Muscle of arm (tissue), 14 donors: ENCODE measurements at places on chromosomes 2 and 18.

DNA sequence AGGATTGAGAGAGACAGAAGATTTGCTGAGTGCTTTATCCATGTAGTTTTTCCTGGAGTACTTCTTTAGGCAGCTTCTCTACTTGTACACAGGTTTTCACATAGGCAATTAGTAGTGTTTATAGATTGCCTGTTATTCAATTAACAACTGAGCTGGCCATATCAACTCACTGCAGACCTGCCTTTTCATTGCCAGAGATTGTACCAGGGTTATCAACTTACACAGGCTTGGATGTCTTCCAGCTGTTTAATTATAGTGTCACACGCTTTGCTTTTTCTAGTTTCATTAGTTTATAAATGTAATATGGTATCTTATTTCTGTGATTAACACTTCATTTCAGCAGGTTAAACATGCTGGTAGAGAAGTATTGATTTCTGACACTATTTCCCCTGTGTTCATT is 125.9 kb downstream of the GPD2 start:
- no peak for DNase-seq

DNA sequence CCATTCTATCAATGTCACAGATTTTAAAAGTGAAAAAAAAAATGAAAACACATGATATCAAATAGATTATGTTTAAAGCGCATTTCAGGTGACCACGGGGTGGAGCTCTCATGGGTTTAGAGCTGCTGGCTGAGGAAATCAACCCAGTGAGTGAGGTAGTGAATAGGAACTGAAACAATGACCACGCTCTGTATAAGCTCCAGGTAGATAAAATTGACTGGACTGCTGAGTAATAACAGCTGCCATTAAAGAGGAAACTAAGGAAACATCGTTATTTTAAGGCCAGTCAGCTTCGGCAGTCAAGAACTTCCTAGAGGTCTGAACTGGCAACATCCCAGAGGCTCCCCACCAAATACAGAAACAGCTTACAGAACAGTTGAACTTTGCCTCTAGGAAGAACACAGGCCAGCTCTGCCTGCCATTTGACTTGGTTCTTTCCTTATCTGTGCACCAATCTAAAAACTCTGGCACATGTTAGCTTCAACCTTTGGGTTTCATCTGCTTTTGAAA is 185.9 kb downstream of the PDE1A start:
- DNase-seq = no peak

GRCh38 chr2:45332567-45332966 is 278.5 kb downstream of the SRBD1 start:
- DNase-seq = no peak

DNA sequence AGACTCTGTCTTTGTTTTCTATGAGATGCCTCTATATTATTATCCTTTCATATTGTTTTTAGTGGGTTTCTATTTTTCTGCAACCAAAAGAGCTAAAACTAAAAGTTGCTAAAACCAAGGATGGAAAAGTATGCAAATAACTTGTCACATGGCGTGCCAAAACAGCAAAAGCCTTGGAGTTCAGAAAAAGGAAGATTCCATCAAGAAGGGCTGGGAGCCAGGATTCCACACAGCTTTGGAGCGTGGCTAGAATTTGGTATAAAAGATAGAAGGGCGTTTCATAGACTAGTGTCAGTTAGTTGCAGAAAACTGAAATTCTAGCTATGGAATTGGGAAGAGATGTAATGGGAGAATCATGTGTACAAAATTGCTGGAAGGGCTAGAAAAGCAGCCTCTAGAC is 4.1 kb downstream of the SCYGR1 start:
- DNase-seq = no peak

- no peak for DNase-seq
Observed at GRCh38 chr2:203446071-203446481, 89.0 kb downstream of the RAPH1 start.

- DNase-seq = no peak
Observed at GRCh38 chr2:10984418-10985135, 72.8 kb downstream of the KCNF1 start.

GRCh38 chr2:54704688-54705605 is 18.5 kb upstream of the EML6 start:
- DNase-seq = peak; percentile 72

GRCh38 chr2:33085646-33086045 is 138.9 kb downstream of the LTBP1 start:
- no peak for DNase-seq

DNA sequence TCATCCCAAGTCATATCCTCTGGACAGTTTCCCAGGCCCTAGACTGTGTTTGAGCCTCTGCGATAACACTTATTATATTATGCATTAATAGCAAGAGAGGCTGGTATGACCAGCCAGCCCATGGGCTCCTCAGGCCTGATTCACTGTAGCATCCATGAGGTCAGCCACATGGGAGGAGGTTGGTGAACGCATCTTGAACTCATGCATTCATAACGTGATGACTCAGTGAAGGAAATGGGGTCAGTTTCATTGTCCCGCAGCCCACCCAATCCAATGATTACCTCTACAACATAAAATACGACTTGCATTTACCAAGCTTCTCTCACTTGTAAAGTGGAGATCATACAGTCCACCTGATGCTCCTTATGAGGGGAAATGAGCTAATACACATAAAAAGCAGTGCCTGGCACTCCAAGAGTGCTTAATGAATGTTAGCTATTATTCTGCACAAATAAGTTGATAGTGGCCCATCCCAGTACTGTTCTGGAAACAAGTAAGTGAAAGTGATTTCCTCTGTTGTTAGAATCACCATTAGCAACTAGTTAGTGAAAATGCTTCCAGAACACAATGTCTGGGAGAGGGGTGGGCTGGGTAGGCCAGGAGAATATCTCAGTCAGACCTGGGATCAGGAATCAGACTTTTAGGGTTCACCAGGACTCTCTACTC is 46.1 kb upstream of the CELF4 start:
- no peak for DNase-seq

GRCh38 chr18:76874642-76875389 is 52.5 kb downstream of the ZNF236 start:
- no peak for DNase-seq

DNA sequence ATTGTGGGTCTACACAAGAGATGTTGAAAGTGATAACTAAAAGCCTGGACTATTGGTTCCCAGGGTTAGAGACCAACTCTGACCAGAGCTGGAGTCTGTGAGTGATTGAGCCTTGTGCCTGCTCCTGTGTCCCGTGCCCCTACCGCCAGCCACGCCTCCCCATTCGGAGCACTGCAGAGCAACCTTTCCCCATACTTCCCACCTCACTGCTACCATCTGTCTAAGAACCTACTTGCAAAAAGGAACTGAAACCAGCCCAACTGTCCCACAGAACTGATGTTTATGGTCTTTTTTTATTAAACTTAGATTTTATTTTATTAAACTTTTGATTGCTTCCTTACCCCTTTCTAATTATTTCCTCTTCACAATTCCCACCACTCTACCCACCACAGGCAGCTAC is 300.3 kb upstream of the MGAT5 start:
- DNase-seq = no peak

DNA sequence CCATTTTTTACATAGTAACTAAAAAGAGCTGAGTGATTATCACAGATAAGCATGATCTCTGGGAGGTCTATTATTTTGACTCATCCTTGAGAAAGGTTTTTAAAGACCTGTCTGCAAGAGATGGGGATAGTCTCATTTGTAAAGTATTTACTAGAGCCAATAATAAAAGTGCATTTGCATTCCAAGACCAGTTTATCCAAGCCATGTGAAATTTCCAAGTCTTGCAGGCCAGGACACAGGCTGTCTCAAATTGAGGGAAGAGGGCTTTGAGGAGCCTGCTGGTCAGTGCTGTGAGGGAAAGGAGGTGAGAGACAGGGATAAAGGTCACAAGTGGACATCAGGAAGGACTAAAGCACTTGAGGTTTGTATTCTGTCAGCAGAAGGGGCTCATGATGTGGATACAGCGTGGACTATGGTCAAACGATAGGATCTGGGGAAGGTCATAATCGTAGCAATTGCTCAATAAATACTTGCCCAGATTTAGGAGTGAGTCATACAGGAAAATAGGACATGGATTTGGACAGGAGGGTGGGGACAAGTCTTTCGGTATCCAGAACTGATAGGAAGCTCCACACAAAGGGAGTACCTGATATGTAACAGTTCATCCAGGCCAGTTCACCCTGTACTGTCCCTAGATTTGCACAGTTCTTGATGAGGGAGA is 6.6 kb upstream of the CDH2 start:
- no peak for DNase-seq

GRCh38 chr18:23664674-23665073 is 2.0 kb upstream of the ANKRD29 start:
- no peak for DNase-seq

DNA sequence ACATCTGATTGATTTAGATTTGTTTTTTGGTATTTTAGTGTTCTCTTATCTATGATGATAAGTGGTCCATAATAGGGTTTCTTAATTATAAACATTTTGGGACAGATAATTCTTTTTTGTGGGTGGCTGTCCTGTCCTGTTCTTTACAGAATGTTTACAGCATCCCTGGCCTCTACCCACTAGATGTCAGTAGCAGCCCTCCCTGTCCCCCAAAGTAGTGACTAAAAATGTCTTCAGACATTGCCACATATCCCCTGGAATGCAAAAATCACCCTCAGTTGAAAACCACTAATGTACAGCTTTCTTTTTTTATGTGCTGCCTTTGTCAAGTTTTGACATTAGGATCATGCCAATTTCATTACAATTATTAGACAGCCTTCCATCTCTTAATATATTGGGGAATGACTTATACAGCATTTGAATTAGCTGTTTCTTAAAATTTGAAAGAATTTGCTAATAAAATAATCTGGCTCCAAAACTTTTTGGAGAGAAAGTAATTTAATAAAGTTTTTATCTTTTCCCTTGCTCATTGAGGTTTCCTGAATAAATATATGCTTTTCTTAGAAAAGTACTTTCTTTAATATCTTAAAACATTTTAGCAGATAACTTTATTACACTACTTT is 19.5 kb downstream of the WIPF1 start:
- no peak for DNase-seq

GRCh38 chr2:177905640-177906039 is 166.9 kb downstream of the PDE11A start:
- DNase-seq = no peak

- DNase-seq = no peak
Observed at GRCh38 chr2:11022591-11023273, 111.0 kb downstream of the KCNF1 start.

GRCh38 chr2:82803307-82803706 is 1655.8 kb downstream of the SUCLG1 start:
- DNase-seq = no peak

DNA sequence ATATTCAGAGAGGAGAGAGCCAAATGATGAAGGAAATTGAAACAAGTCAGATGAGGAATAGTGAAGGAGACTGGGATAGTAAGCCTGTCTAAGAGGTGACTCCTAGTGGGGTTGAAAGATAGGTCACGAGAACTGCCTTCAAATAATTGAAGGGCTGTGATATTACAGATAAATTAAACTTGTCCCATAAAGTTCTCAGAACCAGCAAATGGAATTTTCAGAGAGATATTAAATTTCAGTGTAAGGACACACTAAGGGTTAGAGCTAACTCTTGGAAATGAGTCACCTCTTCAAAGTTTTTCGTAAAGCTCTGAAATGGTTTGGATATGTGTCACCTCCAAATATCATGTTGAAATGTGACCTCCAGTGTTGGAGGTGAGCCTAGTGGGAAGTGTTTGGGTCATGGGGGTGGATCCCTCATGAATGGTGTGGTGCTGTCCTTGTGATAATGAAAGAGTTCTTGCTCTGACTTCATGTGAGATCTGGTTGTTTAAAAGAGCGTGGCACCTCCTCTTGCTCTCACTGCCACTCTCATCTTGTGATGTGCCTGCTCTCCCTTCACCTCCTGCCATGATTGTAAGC is 87.3 kb downstream of the BABAM2 start:
- DNase-seq = no peak

- DNase-seq = no peak
Observed at GRCh38 chr2:196729418-196729817, 70.1 kb downstream of the GTF3C3 start.

DNA sequence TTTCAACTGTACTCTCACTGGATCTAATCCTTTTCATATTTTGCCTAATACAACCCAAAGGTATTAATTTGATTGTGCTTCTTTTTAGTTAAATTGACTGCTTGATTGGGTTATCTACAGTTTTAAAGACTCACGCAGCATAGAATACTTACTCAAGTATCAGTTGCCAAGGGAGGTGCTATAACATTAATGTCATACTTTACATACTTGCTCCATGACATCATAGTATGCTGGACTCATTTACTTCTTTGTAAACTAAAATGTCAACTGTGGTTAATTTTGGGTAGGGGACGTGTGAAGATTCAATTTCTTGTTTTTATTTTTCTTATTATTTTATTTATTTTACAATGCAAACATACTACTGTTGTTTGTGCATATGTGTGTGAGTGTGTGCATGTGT is 716.2 kb upstream of the VRK2 start:
- no peak for DNase-seq

DNA sequence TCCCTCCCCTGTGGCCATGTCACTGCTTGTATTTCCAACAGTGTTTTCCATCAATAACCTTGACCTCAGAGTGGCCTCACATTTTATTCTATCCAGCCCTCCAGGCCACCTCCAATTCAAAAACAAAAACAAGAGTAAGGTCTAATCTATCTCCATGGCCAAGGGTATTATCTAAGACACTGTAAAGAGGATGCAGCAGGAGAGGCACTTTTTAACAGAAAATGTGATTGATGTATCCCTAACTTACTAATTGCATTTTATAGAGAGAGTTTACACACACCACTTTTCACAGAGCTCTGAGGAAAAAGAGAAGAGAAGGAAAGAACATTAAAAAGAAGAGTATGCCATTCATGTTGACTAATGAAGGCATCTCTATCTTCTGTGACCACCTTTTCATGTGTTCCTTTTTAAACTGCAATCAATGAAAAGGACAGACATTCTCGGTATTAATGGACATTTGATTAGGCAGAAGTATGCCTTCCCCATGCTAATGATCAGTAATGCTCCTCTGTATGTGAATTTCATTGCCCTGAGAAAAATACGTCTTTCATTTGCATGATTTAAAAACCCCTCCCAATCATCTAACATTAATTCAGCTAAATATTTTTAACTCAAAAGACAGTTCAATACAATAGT is 653.3 kb upstream of the POU3F3 start:
- DNase-seq = no peak

- no peak for DNase-seq
Observed at GRCh38 chr2:71832388-71832787, 315.3 kb downstream of the CYP26B1 start.

DNA sequence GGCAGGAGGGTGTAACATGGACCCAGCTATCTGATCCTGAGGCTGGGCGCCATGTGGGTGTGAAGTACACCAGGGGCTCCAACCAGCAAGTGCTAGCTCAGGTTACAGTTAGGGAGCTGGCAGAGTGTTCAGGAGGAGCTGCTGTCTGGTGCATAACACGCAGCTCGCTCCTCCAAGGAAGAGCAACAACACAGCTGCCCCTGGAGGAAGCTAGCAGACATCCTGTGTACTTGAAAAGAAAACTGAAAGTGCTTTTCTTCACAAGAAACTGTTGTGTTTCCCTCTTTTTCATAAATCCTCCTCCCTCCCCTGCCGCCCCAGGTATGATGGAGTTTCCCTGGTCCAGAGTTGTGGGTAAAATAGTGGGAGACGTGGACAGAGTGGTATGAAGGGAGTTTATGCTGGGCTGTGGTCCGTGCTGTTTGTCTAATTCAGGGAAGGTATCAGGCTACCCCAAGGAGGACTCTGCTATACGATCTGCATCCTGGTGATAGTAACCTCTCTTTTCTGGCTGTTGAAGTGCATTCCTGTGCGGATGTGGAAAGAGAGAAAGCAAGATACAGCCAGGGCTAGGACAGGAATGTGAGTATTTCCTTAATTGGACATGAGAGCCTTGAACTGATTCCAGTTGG is 6.1 kb upstream of the LBH start:
- DNase-seq = peak; percentile 62
